Activated CD4-positive, alpha-beta T cell treated with anti-CD3 and anti-CD28 coated beads, Interleukin-2, amount 10 ng/mL, durations not matched to agents 24 days and 14 days (primary cell): ENCODE measurements at places on chromosomes 16 and 17. TPM values are rescaled to one million over a fixed set of nuclear protein-coding genes. Genes with fewer than 3 reads are reported as not detected.

The SLC9A5 gene
- total RNA-seq: 5.3 TPM in 2 replicates

DNA sequence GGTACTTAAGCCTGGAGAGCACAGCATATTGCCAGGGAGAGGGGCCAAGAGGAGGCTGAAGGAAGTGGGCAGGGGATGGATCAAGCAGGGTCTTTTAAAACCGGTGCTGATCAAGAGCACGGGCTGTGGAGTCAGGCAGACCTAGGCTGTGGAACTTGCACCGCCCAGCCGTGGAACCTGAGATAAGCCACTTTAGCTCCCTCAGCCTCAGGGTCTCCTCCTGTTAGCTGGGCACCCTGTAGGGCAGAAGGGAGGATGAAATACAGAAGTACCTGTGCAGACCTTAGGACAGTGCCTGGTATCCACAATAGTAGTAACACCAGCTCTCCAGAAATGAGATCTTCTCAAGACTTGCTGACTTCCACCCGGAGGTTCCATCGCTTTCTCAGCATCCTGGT lies 9.3 kb downstream of the ODAD4 start:
- no peak for DNase-seq

- DNase-seq: no peak
Observed at GRCh38 chr17:76537288-76537577, 276 bp downstream of the CYGB start.

GRCh38 chr16:81638286-81638945 lies 140.7 kb upstream of the PLCG2 start:
- no peak for DNase-seq

- DNase-seq: no peak
Observed at GRCh38 chr16:54546521-54546920, 259.9 kb upstream of the IRX3 start.

GRCh38 chr16:5056352-5056751 lies 9.4 kb downstream of the C16orf89 start:
- peak; percentile 81 for DNase-seq
